ENCODE measurements at places on chromosomes 7 and 10.

GRCh38 chr10:94225589-94225988 lies 137.2 kb downstream of the NOC3L start:
- no peaks in the 10 kb centered on the region for H3K27me3 ChIP-seq
- DNase-seq = no peak
- no peaks in the 10 kb centered on the region for H3K4me1 ChIP-seq
- no peaks in the 10 kb centered on the region for H3K36me3 ChIP-seq
- no peak overlapping the region for H3K4me3 ChIP-seq

- no peak overlapping the region for H3K27ac ChIP-seq
- no peak overlapping the region for H3K4me3 ChIP-seq
- no peak for DNase-seq
- H3K36me3 ChIP-seq = no peaks in the 10 kb centered on the region
- H3K27me3 ChIP-seq = no peaks in the 10 kb centered on the region
Measured at GRCh38 chr7:41222746-41223145, 480.1 kb downstream of the INHBA start.

GRCh38 chr10:24926557-24926956 lies 25.8 kb downstream of the PRTFDC1 start:
- H3K27me3 ChIP-seq = no peaks in the 10 kb centered on the region
- no peak for DNase-seq
- no peak overlapping the region for H3K27ac ChIP-seq
- H3K36me3 ChIP-seq = peaks cover 33% of the 10 kb centered on the region
- no peak overlapping the region for H3K4me3 ChIP-seq
- peaks cover 5% of the 10 kb centered on the region for H3K4me1 ChIP-seq

- H3K27ac ChIP-seq = no peak overlapping the region
- peaks cover 5% of the 10 kb centered on the region for H3K27me3 ChIP-seq
- H3K4me3 ChIP-seq = no peak overlapping the region
- DNase-seq = no peak
- peaks cover 2% of the 10 kb centered on the region for H3K4me1 ChIP-seq
Measured at GRCh38 chr10:59078978-59079377, 97.5 kb upstream of the PHYHIPL start.

GRCh38 chr7:91083855-91084644 lies 180.2 kb upstream of the FZD1 start:
- H3K4me1 ChIP-seq = peaks cover 8% of the 10 kb centered on the region
- no peak overlapping the region for H3K27ac ChIP-seq
- DNase-seq = no peak
- H3K4me3 ChIP-seq = no peak overlapping the region
- no peaks in the 10 kb centered on the region for H3K36me3 ChIP-seq

GRCh38 chr7:26515314-26515842 lies 223.7 kb downstream of the SNX10 start:
- peaks cover 13% of the 10 kb centered on the region for H3K4me1 ChIP-seq
- H3K36me3 ChIP-seq = no peaks in the 10 kb centered on the region
- DNase-seq = no peak

- H3K4me3 ChIP-seq = peak within 1 kb of the TSS; percentile 88
- no peaks in the 10 kb centered on the region for H3K36me3 ChIP-seq
- peak within 1 kb of the TSS; percentile 81 for H3K27ac ChIP-seq
Measured at GRCh38 chr10:120456626-120457430, at the start of gene PLPP4. TSS of gene PLPP4 (plus strand) at chr10:120457227. CDS start at chr10:120457306, 79 bp downstream.

- no peak overlapping the region for H3K27ac ChIP-seq
- no peak for DNase-seq
- H3K4me1 ChIP-seq = peaks cover 7% of the 10 kb centered on the region
- H3K36me3 ChIP-seq = no peaks in the 10 kb centered on the region
Measured at GRCh38 chr7:22604246-22604645, 104.3 kb upstream of the STEAP1B start.

GRCh38 chr10:88873757-88874156 lies 6.3 kb upstream of the STAMBPL1 start:
- H3K4me3 ChIP-seq = no peak overlapping the region
- peaks cover 32% of the 10 kb centered on the region for H3K27me3 ChIP-seq
- no peaks in the 10 kb centered on the region for H3K36me3 ChIP-seq
- no peaks in the 10 kb centered on the region for H3K4me1 ChIP-seq

DNA sequence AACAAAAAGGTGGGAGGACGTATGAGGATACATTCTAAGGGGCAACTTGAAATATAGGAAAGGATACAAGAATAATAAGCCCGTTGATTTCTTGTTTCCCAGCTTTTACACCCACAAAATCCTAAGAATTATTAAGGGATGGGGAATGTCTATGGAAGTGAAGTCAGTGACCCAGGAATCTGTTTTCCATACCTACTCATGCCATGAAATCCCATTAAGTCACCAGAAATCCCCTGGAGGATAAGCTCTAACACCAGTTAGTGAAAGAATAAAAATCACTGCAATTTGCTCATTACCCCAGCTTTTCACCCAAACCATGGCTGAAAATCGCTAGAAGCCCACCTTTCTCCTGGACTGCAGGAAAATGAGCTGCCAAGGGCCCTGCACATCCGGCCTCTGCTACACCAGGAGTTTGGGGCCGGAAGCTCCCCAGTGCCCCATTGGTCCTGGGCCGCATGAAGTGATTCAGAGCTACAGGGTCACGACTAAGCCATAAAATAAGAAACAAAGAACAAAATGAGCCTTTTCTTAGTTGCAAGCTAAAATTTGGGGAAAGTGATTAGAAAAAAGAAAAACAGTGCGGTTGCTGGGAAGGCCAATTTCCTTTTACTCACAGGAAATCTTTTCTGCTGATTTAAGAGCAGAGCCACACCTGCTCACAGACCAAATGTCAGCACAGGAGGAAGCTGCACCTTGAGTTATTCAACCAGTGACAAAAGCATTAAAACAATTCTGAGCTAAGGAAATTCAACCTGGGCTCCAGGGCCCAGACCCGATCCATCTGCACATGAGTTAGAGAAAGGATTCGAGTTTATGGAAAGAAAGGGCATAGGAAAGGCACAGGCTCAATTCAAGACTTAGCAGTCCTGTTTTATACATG lies 40.3 kb downstream of the HIPK2 start:
- peaks cover 5% of the 10 kb centered on the region for H3K36me3 ChIP-seq
- DNase-seq = no peak
- peaks cover 8% of the 10 kb centered on the region for H3K4me1 ChIP-seq
- H3K27ac ChIP-seq = no peak overlapping the region

- no peak for DNase-seq
- peaks cover 2% of the 10 kb centered on the region for H3K27me3 ChIP-seq
- no peak overlapping the region for H3K27ac ChIP-seq
- peaks cover 12% of the 10 kb centered on the region for H3K4me1 ChIP-seq
- H3K4me3 ChIP-seq = no peak overlapping the region
Measured at GRCh38 chr7:88092676-88092999, 127.2 kb downstream of the SRI start.

DNA sequence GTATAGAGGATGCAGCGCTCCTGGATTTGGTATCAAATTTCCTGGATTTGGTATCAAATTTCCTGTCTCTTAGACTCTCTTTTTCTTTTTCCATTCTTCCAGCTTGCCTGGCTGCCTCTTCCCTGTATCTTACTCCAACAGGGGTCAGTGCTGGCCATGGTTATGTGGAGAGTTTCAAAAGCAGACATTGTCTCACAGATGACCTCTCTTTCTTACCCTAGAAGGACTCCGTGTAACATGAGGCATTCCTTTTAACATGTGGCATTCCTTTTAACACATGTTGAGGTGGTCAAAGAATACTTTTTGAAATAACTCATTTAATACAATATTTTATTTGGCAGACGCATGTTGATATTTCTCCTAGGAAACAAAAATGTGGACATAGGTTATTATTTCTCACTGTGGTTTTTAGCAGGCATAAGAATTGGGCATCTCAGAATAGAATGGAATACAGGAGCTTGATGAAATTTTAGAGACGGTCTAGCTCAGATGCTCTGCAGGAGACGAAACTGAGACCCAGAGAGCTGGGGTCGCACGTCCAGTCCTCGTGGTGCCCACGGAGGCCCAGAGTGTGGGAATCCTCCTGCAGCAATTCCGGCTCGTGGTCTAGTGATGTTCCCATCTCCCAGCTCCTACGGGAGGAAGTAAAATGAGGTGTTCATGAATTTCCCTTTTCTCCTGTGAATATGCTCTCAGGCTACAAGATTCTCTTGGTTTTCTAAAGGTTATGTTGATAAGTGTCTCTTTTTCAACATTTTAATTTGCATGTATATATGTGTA lies 59.6 kb upstream of the PITRM1 start:
- no peak overlapping the region for H3K27ac ChIP-seq
- H3K27me3 ChIP-seq = no peaks in the 10 kb centered on the region
- H3K36me3 ChIP-seq = no peaks in the 10 kb centered on the region
- peaks cover 11% of the 10 kb centered on the region for H3K4me1 ChIP-seq
- DNase-seq = no peak

- no peaks in the 10 kb centered on the region for H3K27me3 ChIP-seq
- peaks cover 41% of the 10 kb centered on the region for H3K4me1 ChIP-seq
- peak overlapping the region; percentile 94 for H3K27ac ChIP-seq
- H3K36me3 ChIP-seq = no peaks in the 10 kb centered on the region
- no peak overlapping the region for H3K4me3 ChIP-seq
- DNase-seq = no peak
Measured at GRCh38 chr10:14648946-14649345, 125.8 kb downstream of the FAM107B start.

DNA sequence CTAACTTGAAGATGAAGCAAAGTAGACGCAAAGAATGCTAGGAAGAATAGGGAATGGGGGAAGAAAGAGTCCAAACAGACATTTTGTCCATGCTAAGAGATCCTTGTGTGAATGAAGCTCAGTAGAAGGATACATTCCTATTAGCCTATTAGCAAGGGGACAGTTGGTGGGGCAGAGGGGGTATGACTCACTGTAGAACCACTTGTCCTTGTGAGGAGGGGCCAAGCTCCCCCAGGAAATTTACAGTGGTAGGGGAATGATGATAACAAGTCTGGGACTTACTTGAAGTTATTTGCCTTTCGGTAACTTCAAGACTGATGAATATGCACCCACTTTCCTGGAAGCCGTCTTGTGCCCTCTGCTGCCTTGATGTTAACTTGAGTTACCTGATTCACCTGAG lies 17.2 kb upstream of the SYPL1 start:
- H3K4me3 ChIP-seq = no peak overlapping the region
- no peak overlapping the region for H3K27ac ChIP-seq
- H3K4me1 ChIP-seq = peaks cover 16% of the 10 kb centered on the region
- no peaks in the 10 kb centered on the region for H3K36me3 ChIP-seq
- H3K27me3 ChIP-seq = peaks cover 13% of the 10 kb centered on the region

DNA sequence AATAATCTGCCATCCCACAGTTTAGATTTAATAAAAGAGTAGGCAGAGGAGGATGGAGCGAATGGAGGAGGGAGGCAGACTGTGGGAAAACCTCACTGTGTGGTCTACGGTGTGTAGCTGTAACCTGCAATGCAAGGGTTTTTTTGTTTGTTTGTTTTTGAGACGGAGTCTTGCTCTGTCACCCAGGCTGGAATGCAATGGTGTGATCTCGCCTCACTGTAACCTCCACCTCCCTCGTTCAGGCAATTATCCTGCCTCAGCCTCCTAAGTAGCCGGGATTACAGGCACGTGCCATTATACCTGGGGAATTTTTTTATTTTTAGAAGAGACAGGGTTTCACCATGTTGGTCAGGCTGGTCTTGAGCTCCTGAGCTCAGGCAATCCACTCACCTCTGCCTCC lies 184.6 kb upstream of the PLXNA4 start:
- no peak for DNase-seq
- peaks cover 9% of the 10 kb centered on the region for H3K27me3 ChIP-seq
- no peak overlapping the region for H3K27ac ChIP-seq
- H3K4me1 ChIP-seq = no peaks in the 10 kb centered on the region

DNA sequence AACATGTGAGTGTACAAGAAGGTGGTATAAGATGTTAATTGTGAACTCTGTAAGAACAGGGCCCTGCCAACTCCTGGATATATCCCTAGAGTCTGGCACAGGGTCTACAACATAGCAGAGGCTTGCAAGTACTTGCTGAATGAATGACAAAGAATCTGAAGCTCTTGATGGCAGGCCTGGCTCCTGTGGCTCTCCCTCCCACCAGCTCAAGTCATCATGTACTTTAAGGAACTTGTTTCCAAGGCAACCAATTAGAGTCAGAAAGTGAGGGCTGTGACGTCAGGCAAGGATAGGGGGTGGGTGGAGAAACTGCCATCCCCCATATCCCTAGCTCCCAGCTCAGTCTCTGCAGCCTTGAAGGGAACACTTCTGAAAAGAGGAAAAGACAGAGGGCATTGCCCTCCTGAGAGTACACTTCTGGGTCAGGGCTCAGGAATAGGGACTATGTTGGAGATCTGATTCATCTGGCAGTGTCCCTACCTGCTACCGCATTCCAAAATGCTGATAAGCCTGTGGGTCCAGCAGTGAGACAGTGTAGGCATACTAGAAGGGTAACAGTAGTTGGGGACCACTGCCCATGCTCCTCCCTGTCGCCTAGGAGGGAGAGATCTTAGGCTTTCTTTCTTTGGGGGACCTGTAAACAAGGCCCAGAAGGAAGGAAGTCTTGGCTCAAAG lies 34.6 kb upstream of the BTRC start:
- H3K4me1 ChIP-seq = peaks cover 15% of the 10 kb centered on the region
- no peak for DNase-seq
- no peak overlapping the region for H3K27ac ChIP-seq
- H3K36me3 ChIP-seq = peaks cover 4% of the 10 kb centered on the region
- H3K4me3 ChIP-seq = no peak overlapping the region
- peaks cover 15% of the 10 kb centered on the region for H3K27me3 ChIP-seq
